Glutamatergic neuron (in vitro differentiated cells): ENCODE measurements at places on chromosomes 16 and 17.

DNA sequence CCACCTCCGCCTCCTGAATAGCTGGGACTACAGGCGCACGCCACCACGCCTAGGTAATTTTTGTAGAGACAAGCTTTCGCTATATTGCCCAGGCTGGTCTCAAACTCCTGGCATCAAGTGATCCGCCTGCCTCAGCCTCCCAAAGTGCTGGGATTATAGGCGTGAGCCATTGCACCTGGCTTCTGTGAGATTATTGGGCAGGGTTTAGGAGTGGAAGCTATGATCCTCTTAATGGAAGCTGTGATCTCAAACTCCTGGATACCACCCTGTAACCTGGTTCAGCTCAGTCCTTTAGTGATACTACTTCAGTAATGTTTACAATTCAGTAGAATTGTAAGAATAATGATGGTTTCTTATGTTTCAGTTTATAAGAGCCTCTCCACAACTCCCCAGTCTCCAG is 14.1 kb downstream of the NFE2L1 start:
- DNase-seq, result no peak

GRCh38 chr17:69503711-69504110 is 89.2 kb downstream of the MAP2K6 start:
- DNase-seq, result no peak

- no peak for DNase-seq
Observed at GRCh38 chr17:47697906-47698711, 4.1 kb downstream of the TBKBP1 start.

DNA sequence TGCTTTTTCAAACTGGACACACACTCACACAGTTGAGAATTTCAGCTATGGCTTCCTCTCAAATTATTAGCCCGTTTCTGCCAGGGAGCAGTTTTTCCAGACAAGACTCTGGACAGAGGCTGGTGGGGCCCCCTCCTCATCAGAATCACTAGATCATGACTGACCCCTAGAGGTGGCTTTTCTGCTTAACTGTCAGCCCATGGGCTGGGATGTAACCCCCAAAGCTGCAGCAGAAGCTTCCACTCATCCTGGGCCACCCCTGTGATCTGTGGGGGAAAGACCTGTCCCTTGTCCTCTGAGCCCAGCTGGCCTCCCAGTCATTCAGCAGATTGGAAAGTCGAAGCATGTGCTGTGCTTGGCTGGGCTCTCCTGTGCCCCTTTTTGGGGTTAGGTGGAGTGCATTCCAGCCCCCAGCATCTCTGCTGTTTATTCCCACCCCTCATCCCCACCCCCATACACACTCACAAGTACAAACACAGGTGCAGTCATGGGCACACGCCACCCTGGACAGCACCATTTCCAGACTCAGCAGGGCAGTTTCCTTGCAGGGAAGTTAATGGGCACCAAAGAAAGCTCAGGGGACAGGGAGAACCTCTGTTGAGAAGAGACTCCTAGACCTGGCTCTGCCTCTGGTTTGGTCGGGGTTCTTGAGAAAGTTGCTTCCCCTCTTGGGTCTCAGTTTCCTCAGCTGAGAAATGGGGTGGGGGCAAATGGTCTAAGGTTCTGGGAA is 77.6 kb upstream of the RBL2 start:
- DNase-seq, result no peak

DNA sequence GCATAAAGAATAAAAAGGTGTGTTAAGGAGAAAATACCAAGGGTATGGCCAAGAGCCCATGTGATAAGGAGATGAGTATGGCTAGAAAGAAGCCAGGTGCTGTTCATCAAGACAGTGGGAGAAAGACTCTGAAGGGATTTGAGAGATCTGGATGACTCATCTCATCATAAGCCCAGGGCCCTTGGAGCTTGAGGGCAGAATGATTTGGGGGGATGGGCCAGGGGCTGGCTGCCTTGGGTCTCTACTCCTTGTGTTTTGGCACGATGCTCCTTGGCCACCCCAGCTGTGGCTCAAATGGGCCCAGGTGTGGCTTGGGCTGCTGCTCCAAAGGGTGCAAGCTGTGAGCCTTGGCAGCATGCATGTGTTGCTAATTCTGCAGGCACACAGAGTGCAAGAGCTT is 14.5 kb upstream of the TNFRSF13B start:
- DNase-seq, result no peak

GRCh38 chr16:31149894-31150890 is at the start of gene PRSS36:
TSS of gene PRSS36 (minus strand) at chr16:31150066. CDS start at chr16:31150035, 31 bp downstream.
- DNase-seq, result no peak

DNA sequence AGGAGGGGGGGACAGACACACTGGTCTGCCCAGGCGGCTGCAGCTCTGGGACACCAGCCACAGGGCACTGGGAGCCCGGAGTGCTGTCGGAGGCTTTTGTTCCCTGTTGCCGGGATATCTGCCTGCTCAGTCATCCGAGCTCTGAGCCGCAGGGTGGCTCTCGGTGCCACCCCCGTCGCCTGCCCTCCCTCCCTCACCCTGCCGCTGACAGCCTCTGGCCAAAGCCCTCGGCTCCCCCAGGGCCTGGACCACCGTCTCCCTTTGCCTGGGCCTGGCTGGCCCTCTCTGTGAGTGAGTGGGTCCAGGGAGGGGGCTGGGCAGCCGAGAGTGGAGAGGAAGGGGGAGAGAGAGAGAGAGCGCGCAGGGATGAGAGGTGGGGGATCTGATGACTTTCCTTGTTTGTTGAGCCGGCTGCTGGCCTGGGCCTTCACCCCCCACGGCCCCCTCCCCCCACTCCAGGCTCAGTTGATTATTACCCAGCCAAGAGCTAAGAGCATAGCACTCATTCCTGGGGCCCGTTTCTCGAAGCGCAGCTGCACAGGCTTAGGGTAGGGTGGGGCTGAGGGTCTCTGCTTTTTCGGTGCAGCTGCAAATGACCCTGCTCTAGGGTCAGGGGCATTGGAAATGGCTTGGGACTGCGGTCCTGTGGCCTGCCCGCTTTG is 2.7 kb downstream of the FOXJ1 start:
- no peak for DNase-seq
